ENCODE measurements at places on chromosomes 16 and 17. TPM values are rescaled to one million over a fixed set of nuclear protein-coding genes. Genes with fewer than 3 reads are reported as not detected.

DNA sequence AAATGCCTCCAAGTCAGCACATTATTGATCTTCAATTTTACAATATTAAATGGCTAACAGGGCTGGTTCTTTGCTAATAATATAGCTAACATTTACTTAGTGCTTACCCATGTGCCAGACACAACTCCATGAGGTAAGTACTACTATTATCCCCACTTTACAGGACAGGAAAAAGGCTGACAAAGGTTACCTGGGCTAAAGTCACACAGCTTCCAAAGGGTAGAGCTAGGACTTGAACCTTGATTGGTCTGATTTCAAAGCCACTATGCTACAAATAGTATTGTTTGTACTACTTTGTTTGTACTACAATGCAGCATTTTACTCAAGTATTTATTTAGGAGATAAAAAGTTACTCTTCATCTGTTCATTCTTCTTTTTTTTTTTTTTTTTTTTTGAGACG lies 31.9 kb downstream of the BRD7 start:
- no peaks in the 10 kb centered on the region for H3K27me3 ChIP-seq
- DNase-seq, result no peak
- no peak overlapping the region for H3K4me3 ChIP-seq
- H3K27ac ChIP-seq, result peak overlapping the region; percentile 96

DNA sequence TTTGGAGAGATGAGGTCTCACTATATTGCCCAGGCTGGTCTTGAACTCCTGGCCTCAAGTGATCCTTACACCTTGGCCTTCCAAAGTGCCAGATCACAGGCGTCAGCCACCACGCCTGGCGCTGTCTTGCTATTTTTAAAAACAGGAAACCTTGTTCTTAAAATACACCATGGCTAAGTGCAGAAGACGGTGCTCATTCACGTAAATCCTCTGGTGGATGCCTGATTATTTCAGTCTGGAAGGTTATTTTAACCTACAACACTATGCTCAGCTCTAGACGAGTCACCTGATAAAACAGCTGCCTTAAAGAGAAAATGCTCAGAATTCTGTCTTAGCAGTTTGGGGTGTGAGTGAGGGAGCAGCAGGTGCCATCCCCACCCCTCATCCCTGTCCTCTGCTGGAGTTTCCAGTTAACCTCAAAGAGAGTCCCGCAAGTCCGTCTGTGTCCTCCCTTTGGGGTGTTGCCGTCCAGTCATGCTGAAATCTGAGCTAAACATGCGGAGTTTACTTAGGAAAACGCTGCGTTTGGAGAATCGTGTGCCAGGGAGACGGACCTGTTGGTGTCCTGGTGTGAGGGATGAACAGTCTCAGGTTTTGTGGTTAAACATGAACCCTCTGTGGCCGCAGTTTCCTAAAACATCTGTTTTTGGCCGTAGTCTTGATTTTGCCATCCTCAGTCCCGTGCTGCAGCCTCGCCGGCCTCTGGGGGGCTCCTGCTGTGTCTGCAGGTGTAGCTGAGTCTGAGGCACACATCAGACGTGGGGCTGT lies 17.1 kb downstream of the SPG7 start:
- peaks cover 7% of the 10 kb centered on the region for H3K36me3 ChIP-seq
- H3K27me3 ChIP-seq, result no peaks in the 10 kb centered on the region
- no peaks in the 10 kb centered on the region for H3K4me1 ChIP-seq
- DNase-seq, result no peak
- H3K27ac ChIP-seq, result no peak overlapping the region

ITGB3 gene
- total RNA-seq, result 210 TPM

DNA sequence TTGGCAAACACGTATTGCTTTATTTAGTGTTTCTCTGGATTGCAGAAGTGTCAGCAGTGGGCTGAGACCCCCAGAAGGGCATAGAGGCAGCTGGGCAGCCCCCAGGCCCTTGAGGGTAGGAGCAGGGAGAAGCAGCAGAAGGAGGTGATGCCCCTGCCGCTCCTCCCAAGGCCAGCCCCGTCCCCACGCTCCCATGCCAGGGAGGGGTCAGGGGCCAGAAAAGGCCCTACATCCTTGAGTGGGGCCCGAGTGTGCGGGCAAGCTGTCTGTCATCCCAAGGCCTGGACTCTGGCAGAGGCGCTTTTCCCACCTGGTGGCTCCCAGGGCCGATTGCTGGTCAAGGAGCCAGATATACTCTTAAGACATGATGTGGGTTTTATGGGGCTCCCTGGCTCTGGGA lies 8.2 kb upstream of the CRK start:
- H3K36me3 ChIP-seq, result peaks cover 3% of the 10 kb centered on the region
- H3K4me3 ChIP-seq, result no peak overlapping the region
- H3K27me3 ChIP-seq, result no peaks in the 10 kb centered on the region
- H3K4me1 ChIP-seq, result peaks cover 4% of the 10 kb centered on the region
- no peak overlapping the region for H3K27ac ChIP-seq

MFAP4 gene
- total RNA-seq, result 271 TPM

BCO1 gene
- total RNA-seq, result not detected

GRCh38 chr17:37519251-37519985 lies 29.7 kb downstream of the DUSP14 start:
- no peak overlapping the region for H3K4me3 ChIP-seq
- no peak for DNase-seq
- peaks cover 1% of the 10 kb centered on the region for H3K36me3 ChIP-seq
- no peak overlapping the region for H3K27ac ChIP-seq

GRCh38 chr16:80664786-80665185 lies 124.0 kb downstream of the DYNLRB2 start:
- DNase-seq, result no peak
- H3K27ac ChIP-seq, result no peak overlapping the region
- no peaks in the 10 kb centered on the region for H3K4me1 ChIP-seq
- H3K27me3 ChIP-seq, result no peaks in the 10 kb centered on the region
- H3K4me3 ChIP-seq, result no peak overlapping the region
